ENCODE measurements at places on chromosomes 3 and 15.

DNA sequence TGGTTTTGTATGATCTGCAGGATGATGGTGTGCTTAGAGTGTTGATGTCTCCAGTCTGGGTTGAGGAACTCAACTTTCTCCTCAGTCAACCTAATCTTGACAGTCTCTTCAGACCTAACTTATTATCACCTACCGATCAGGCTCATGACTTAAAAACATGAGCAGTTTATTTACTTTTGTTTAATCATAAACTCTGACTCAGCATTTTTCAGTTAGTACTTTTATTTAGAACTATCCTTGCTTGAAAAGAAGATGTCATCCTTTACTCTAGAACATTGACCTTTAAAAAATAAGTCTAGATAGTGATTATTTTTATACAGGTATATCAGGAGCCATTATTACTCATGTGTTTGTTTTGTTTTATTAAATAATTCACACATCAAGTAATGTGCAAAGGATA lies 414.8 kb downstream of the AGBL1 start:
- DNase-seq = no peak

GRCh38 chr3:108806316-108806715 lies 16.3 kb upstream of the TRAT1 start:
- DNase-seq = no peak

GRCh38 chr15:40956541-40956982 lies 3.3 kb downstream of the CHAC1 start:
- no peak for DNase-seq

DNA sequence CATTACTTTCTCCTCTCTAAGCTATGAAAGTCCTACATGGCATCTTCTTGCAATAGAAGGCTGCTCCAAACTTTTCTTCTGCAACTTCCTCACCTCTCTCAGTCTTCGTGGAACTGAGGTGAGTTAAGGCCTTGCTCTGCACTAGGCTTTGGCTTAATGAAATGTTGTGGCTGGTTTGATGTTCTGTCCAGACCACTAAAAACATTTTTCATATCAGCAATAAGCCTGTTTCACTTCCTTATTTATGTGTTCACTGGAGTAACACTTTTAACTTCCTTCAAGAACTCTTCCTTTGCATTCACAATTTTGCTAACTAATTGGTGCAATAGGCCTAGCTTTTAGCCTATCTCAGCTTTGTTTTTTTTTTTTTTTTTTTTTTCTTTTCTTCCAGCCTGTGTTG lies 335.3 kb upstream of the NECTIN3 start:
- no peak for DNase-seq

GRCh38 chr3:4343258-4343657 lies 40.1 kb downstream of the SETMAR start:
- DNase-seq = no peak

- no peak for DNase-seq
Measured at GRCh38 chr3:33718595-33718907, 497 bp upstream of the CLASP2 start.

- DNase-seq = no peak
Measured at GRCh38 chr15:76928201-76928600, 3.3 kb upstream of the RCN2 start.

DNA sequence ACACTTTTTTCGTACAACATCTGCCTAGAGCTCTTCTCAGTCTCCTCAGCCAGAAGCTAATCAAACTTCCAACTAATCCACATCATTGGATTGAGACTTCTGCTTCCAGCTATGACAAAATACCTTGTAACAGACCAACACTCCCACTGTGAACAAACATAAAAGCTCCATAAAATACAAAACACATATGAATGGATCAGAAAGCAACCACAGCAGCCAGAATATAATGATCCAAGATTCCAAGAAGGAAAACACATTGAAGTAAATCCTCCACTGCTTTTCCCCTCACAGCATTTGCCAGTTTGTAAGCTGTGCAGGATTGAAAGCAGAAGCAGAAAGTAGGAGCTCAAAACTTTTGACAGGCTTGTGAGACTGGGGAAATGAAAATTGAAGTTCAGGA lies 863.2 kb downstream of the TUSC7 start:
- DNase-seq = no peak

DNA sequence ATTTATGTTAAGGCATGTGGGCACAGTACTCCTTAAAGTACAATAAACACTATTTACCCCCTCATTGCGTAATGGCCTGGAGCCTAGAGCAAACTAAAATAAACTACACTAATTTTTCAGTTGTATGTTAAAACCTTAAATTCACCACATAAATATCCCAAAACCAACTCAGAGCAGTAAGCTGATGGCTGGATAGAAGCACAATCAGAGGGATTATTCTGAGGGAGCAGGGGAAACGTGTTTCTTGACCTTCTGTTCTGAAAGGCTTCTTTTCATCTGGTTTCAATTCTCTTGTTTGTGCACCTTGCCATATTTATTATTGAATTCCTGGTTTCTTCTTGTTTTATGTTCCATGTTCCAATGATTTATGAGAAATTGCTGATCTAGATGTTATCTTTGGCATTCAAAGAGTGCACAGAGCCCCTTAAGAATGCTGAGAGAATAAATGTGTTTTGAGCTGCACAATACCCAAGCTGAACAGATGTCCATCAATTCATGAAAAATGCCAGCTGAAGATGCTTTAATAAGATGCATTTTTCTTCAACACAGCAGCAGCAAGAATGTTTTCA lies 29.6 kb downstream of the RPL22L1 start:
- no peak for DNase-seq

DNA sequence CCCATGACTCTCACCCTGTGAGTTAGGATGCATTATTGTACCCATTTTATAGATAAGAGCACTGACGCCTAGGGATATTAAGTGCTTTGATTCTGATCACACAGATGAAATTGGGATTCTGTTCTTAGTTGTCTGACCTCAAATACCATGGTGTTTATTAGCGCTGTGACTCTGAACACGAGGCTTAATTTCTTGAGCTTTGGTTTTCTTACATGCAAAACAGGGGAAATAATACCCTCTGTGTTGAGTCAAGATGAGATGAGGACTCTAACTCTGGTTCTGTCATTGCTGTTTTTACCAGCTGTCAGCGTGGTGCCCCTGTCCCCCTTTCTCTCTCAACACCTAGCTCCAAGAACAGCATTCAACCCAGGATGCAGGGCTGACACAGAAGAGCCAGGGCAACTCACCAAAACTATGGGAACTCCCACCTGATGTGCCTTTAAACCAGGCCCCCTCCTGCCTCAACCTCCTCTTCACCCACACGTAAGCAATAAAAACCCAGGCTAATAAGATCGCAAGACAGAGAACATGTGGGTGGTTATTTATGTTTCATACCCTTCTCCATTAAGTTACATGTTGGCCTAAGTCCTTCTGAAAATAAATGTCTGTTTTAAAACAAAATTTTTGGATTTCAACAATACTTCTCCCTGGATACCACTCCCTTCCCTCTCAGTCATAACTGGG lies 100.1 kb upstream of the SPATA12 start:
- no peak for DNase-seq

DNA sequence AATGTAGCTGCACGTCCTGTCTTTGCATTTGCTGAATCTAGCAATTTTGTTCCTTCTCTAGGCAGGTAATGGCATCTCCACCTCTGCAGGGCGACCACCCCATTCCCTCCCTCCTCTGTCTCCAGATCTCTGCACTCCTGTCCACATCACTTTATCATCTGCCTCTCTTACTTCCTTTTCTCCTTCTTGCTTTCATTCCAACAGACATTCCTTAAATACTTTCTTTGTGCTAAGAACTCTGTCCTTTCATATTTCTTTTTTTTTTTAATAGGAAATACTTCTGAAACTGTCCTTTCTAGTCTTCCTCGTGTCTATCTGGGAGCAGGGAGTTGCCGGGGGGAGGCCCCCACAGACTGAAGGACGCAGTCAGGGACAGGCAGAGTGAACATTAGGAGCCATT lies 7.2 kb downstream of the ITIH3 start:
- DNase-seq = no peak

Data from CMK (cell line).